ENCODE measurements at places on chromosomes 7 and 10. TPM values are rescaled to one million over a fixed set of nuclear protein-coding genes. Genes with fewer than 3 reads are reported as not detected.

LIPM gene
- not detected for total RNA-seq

GRCh38 chr10:91104193-91105041 is 116.0 kb upstream of the PCGF5 start:
- no peak for DNase-seq

GRCh38 chr10:111650088-111650487 is 533.5 kb downstream of the GPAM start:
- no peak for DNase-seq

DNA sequence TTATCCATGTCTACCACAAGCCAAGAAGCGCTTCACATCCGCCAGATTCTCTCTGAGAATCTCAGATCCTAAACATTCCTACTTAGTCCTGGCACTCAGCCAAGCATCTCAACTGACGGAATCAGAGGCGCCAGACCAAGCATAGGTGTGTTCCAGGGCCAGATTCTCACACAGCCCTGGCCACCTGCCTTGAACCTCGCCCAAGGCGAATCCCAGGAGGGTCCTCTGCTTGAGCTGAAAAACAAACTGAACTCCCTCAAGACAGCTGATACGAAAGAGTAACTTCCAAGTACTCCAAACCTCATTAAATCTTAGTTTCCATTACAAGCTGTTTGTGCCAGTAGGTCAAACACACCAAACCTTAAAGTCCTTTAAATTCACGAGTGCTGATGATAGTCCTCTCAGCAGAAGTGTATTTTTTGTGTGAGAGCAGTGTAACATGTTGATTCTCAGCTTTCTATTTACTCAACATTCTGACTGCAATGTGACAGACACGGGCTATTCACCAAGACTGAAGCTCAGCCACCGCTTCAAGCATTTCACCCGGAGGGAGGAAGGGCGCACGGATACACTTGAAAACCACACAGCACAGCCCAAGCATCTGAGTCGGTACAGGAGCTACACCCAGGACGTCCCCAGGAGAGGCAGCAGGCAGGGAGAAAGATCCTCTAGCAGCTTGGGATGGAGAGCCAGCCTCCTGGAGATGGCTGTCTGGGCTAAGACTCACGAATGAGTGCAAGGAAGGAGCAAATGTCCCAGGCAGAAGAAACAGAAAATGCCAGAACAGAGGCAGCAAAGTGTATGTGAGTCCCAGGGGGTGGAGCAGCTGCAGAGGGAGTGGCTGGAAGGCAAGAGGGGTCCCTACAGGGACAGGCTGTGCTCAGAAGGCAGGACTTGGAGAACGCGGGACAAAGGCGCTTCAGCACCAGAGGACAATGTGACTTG is 6.0 kb downstream of the PARD3 start:
- DNase-seq = no peak

DNA sequence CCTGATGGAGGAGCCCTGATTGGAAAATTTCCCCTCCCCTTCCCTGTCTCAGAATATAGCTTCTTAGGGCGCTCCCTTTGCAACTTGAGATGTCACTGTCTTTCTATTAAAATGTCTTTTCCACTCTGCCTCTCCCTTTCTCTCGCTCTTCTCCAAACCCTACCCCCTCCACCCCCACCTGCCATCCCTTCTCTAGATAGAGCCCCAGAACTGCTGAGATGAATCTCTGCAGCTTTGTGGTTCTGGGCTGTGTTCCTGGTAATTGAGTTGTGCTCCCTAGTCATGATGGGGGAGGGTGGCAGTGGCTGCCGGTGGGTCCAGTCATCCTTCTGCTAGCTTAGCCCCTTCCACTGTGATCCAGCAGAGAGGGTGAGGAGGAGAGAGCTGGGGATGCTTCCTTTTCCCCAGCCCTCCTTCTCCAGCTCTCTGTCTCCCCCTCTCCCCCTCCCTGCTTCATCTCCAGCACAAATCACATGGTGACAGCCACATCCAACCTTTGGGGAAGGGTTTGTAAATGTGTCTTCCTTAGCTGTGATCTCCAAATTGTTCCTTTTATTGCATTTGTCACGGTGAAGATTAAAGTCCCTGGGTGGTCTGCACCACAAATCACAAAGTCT is 50.8 kb upstream of the BTRC start:
- no peak for DNase-seq

DNA sequence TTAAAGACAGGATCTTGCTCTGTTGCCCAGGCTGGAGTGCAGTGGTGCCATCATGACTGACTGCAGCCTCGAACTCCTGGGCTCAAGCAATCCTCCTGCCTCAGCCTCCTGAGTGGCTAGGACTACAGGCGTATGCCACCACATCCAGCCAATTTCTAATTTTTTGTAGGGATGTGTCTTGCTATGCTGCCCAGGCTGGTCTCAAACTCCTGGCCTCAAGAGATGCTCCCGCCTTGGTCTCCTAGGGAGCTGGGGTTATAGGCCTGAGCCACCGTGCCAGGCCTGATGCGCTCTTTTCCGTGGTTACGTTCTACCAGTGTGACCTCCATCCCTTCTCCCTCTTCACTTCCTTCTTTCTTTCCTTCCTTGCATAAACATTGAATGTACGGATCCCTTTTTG is 34.2 kb upstream of the IL15RA start:
- no peak for DNase-seq

MOGAT3 gene
- total RNA-seq = not detected

GRCh38 chr10:103192451-103193106 is 493 bp downstream of the NT5C2 start:
- DNase-seq = peak; percentile 89

DNA sequence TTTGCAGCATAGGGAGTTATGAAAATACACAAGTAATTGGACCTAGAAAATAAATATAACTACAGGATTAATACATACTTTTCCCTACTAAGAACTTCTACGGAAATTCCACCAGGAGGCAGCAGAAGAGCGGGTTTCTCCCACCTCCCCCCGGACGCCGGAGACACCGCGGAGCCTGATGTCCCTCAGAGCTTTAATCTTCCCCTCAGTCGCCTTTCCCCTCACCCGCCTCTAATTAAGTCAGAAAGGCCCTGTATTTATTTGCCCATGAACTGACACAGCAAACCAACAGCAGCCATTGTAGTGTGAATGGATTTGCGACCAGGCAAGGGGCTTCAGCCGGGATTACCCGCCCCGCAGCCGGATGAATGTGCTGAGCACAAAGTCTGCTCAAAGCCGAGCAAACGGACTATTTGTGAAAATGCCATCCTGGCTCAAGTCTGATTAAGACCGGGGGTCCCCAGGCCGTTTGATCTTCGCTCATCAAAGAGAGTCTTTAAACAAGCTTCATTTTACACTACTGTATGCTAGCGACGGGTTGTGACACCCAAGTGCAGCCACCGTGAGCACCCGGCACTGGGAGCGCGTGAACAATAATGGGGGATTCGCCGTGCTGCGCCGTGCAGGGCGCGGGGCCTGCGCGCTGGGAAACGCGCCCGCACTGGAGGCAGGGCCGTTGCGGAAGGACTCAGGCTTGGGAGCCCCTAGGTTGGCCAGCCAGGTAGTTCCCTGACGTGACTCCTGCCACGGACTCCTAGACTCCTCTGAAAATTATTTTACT is 5.6 kb upstream of the DKK1 start:
- DNase-seq = no peak

ZNF804B gene
- not detected for total RNA-seq

CAV1 gene
- total RNA-seq = 162 TPM

Data from vagina (tissue), 2 donors.